ENCODE measurements at places on chromosomes 12 and 14.
A peak's percentile ranks its signal among the peaks of the same experiment; 100 is the strongest.

DNA sequence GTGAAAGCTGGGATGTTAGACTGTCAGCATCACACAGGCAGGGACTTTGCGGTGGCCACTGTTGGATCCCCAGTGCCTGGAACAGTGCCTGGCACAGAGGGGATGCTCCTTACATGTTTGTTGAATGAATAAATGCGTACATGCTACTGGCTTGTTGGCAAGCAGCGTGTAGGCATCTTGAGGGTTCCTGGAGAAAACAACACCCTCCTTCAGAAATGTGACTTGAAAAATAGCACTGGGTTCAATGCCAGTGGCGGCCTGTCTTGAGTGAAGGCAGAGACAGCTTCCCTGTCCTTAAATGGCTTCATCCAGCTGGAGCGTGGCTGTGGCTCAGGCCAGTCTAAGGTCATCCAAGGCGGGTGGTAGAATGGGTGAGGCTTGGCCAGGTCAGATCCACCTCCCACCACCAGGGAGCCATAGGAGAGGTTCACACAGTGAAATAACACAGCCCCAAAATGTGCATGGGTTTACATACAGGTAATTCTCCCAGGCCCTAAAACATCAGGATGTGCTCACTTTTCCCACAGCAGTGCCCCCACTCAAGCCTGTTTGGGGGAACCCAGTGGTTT lies 171.4 kb downstream of the PHETA1 start:
- no peak for DNase-seq

- DNase-seq = no peak
Measured at GRCh38 chr14:77198561-77198960, 17.0 kb downstream of the TMEM63C start.

GRCh38 chr14:73397810-73398209 lies 60.5 kb downstream of the NUMB start:
- no peak for DNase-seq

GRCh38 chr12:94596596-94596995 lies 53.8 kb downstream of the TMCC3 start:
- peak; percentile 6 for DNase-seq

- no peak for DNase-seq
Measured at GRCh38 chr12:400828-401227, 616 bp upstream of the CCDC77 start.

- no peak for DNase-seq
Measured at GRCh38 chr12:24806386-24806785, 142.5 kb downstream of the BCAT1 start.

DNA sequence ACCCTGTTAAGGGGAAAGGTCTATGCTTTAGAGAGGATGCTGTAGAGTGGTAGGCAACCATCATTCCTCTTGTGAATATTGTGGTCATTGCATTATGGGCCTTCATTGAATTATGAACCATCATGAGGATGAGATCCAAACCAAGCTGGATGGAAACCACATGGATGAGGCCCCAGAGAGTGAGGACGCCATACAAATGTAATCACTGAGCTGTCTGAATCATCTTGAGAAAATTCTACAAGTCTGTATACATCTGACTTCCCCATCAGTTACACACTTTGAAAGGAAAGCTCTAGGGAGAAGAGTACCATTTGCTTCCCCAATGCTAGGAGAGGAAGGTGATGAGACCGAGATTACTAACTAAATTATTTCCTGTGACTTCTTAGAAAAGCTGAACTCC lies 172.9 kb downstream of the CACNA1C start:
- DNase-seq = peak; percentile 78

DNA sequence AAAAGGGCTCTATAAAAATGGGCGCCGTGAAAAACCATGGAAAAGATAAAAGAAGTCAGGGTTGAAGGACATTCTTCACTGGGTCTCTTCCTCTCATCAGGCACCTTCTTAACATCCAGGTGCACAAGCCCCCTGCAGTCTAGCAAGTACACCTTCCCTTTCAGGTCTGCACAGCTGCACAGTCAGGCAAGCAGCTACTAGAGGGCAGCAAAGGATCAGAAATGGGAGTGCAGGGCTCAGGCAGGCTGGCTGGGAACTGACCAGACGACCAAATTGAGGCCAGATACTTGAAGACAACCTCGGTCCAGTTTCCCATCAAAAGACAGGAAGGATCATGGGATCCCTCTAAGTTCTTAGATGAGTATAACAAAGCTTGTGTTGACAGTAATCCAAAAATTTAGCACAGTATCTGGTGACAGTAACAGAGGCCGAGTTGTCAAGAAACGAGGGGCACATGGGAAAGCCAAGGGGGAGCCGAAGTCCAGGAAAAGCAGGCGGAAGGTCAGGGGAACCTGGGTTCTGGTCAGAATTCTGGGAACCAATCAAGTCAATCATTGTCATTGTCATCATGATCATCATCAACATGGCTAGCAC lies 10.1 kb upstream of the GRIP1 start:
- peak; percentile 1 for DNase-seq

- no peak for DNase-seq
Measured at GRCh38 chr12:106771425-106771824, 3.1 kb upstream of the RIC8B start.

GRCh38 chr14:84042992-84043391 lies 1487.0 kb upstream of the FLRT2 start:
- no peak for DNase-seq

DNA sequence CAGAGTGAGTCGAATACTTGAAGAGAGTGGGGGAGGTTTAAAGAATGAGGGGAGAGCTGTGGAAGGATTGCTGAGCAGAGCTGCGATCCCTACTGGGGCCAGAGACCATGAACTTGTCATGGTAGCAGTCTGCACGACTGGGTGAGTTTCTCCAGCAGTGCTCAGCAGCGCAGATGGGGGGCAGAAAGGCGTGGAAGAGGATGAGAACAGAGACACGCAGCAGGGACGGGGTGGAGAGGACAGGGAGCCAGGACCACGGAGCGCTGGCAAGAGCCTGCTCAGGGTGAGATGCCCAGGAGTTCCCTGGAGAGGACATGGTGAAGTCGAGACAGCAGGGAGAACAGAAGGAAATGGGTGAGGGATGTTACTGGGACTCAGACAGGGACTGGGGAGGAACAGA lies 2.1 kb upstream of the AQP6 start:
- DNase-seq = no peak

DNA sequence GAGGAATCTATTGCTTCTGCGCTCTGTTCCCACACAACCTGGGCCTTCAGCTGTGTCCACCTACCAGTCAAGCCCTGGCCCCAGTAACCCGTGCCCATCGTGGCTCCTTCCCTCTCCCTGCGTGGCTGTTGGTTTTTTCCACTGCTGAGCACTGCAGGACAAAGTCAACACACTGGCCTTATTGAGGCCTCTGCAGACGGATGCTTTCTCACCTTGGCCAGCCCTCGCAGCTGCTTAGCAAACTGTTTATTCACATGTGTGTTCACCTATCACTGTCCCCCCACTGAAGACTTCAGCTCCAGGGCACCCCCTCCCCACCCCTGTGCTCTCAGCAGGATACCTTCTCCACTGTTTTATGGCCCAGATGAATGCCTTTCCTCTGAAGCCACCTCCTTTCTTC lies 12.8 kb upstream of the GPX2 start:
- DNase-seq = no peak

GRCh38 chr14:73057944-73058223 lies 450 bp upstream of the RBM25 start:
- DNase-seq = no peak

GRCh38 chr14:65549429-65549828 lies 136.9 kb downstream of the FUT8 start:
- DNase-seq = no peak

DNA sequence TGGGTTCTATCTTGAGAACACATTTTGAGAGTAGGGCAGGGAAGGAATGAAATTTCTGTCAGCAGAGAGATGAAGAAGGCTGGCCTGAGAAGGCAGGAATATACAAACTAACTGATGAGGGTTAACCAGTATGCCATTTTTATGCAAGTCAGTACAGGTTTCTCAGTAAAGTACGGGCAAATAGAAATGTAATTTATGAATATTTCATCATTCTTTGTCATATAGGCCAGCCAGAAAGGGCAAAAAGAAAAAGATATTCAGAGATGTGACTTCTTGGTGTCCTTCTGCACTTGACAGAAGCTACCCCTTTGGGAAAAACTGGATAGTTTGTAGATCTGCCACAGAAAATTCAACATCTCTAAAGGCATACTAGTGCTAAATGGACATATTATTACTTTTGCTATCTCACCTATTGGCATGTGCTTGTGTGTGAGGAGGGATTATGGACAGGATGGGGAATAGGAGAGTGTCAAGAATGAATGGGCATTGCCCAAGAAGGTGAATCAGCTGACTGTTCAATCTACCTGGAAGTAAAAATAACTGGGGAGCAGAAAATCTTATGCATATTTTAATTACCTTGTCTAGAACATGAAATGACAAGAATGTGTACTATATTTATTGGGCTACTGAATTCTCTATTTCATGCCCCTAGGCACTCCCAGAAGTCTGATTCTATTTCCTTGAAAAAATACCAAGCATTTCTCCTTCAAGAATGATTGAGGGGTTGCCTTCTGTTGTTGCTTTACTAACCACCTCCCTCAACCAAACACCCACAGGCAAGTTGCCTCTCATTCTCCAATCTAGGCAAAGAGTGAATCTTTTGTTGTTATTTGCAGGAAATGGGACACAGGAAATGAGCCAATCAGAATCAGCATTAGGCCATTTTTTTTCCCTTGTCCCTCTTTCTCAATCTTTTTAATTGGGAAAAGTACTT lies 175.1 kb upstream of the SLC38A2 start:
- DNase-seq = no peak

DNA sequence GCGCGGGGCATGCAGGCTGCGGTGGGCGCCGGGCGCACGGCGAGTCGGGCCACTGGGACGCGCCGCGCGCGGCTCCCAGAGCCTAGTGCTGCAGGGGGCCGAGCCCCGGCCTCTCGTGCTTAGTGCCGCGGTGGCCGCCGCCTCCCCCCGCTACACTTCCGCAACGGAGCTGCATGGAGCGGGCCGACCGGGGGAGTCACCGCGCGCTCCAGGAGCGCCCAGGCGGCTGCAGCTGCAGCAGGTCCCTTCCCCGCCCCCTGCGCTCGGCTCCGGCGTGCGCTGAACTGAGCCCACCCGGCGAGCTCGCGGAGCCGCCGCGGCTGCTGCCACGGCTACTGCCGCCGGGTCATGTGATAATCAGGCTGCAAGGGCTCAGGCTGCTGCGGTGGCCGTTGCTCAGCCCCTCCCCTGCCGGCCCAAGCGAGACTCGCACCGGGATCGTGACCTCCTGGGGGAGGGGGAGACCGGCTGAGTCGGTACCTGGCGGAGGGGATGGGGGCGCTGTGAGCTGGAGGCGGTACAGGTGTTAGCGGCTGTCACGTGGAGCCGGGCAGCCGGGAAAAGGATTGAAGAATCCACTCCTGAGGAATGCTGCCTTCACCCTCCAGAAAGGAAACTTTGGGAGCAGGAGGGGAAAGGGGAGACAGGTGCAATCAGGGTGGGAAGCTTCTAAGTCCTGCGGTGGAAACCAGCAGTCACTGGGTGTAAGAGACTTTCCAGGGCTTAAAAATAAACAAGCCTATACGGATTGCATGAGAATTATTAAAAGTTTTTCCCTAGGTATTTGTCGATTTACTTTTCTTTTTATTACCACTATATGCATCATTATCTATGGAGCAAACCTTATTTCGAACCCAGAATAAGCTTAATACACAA lies at the start of gene PPM1H:
TSS of gene PPM1H (minus strand) at position 352 of the 876 bp plus-strand sequence. CDS start 414 bp downstream, outside the sequence.
- DNase-seq = peak; percentile 11

DNA sequence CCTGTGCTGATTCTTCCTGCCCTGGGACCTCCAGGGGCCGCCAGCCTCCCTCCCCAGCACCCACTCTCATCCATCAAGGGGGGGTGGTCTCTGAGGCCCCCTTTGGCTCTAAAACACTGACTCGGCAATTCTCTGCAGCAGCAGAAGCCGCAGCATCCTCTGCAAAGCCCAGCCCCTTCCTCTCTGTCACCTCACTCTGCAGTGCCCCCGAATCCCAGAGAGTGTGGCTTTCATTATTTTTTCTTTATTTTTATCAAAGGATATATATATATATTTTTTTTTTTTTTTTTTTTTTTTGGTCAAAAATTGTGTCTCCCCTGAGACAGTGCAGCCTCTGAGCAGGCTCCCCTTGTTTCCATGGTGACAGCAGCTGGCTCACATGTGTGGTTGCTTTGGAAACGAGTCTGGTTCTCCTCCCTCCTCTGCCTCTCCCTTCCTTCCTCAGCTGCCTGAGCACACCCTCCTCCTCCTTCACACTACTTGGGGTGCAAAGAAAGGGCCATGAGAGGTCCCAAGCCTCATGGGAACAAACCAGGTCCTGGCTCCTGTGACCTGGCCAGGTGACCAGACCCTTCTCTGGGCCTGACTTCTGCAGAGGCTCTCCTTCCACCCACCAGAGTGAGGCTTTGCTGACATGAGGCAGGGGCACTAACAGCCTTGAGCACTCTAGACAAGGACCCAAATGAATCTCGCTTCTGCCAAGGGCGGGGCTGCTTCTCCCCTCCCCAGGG lies 100.5 kb downstream of the LRRC74A start:
- peak; percentile 58 for DNase-seq

DNA sequence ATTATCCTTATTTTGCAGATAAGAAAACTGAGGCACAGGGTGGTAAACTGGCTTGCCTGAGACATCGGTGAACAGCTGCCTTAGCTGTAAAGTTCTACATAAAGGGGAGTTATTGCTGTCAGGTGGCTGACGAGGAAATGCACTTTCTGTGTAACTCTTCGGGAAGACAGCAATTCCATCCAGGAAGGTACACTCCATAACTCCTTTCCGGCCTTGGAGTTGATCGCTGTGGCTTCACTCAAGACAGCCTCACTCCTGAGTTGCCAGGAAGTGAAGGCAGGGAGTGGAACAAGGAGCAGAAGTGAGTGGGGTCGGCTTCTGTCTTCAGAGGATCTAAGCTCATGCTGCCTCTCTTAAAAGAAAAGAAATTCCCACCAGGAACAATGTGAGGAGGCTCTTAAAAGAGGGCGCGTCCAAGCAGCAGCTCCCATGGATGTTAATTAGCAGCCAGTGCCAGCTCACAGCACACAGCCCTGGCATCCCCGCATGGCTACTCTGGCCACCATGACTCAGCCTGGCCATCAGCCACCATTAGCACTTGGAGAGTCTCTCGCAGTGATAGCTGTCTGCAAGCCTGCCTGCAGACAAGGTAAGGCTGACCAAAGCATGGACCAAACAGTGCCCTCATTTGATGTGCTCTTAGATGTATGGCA lies 60.3 kb downstream of the NUAK1 start:
- DNase-seq = peak; percentile 64

DNA sequence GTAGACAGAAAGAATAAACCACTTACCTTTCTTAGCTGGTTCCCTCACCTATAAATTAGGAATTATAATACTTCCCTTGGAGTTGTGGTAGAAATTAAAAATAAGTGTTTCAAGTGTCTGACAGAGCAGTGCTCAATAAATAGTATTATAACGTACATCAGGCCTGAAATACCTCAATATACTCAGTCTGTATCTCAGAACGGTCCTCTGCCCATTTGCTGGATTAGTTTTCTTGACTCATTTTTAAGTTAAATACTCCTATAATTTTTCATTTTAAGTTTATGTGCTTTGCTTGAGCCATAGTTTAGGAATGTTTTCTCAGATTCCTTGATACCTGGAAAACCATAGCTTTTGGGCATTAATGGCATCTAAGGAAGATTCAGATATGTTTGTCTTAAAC lies 22.4 kb downstream of the ARHGAP5 start:
- no peak for DNase-seq

Measured in IMR-90 (cell line).